ENCODE measurements at places on chromosomes 5 and 9.

GRCh38 chr9:68740561-68740960 lies 35.5 kb downstream of the PIP5K1B start:
- DNase-seq = no peak

DNA sequence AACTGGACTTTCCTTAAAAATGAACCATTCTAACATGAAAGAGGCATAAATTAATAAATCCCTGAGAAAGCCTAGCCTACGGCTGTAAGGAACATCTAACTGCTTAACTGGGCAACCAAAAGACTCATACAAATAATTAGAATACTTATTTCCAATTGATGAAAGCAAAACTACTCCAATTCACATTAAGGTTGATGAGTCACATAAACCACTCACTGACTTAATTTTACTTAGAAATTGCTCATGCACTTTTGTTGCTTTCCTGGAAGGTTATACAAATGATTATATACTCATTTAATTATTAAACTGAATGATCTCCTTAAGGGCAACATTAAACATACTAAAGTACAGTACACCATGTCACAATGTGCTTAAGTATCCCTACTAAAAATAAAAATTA lies 101.9 kb downstream of the NFIB start:
- no peak for DNase-seq

DNA sequence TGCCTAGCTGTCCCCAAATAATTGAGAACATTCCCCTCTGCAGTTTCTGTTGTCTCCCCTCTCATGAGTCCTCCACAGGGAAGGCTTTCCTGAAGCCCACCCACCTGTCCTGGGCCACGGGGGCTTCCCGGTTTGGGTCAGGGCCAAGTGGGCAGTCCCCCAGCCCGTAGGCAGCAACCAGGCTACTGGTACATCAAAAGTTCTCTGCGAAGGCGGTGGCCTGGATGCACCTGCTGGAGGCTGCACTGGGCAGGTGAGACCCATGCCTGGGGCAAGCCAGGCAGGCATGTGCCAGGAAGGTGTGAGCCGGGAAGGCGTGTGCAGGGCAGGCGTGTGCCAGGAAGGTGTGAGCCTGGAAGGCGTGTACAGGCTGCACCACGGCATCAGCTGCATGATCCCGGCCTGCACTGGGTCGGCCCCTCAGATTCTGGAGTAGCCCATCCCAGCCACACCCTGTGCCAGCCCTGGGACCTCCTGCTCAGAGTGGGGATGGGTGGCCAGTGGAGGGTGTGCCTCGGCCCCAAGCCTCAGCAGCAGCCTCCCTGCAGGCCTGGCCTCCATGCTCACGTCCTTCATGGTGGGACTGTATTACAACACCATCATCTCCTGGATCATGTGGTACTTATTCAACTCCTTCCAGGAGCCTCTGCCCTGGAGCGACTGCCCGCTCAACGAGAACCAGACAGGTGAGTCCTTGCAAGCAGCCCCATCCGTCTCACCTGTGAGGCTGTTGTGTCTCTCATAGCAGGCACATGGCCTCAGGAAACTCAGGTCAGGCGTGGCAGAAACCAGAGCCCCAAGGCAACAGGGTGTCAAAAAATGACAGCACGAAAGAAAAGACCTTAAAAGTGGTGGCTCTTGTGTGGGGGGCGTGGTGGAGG lies 8.7 kb downstream of the SLC6A19 start:
- DNase-seq = no peak

- no peak for DNase-seq
Observed at GRCh38 chr5:130035388-130035787, 131.1 kb downstream of the CHSY3 start.

DNA sequence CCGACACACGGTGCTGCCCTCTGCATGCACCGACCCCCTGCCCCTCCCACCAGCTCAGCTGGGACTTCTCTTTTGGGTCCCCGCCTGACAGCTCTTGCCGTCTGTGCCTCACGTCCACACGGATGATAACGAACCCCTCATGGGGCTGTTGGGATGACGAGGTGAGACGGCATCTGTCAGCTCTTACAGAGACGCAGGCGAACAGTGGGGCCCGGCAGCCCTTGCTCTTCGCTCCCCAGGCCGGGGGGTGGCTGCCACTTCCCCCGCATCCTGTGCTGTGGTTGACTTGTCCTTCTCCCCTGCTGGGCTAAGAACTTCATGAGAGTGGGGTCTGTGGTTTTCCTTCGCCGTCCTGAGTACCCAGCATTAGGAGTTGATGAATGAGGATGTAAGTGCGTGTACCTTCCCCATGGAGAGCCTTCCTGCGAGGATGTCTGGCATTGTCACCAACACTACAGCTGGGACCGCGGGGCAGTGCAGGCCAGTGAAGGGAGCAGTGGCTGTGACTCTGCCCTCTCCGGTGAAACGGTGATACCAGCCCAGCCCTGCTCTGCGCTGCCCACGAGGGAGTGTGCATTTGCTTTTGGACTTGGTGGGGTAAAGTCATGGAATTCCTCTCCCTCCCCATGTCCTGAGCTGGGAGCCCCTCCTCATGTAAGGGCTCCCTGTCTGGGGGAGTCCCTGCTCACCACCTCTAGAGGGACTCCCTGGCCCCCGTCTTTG lies 23.2 kb downstream of the HK3 start:
- no peak for DNase-seq

DNA sequence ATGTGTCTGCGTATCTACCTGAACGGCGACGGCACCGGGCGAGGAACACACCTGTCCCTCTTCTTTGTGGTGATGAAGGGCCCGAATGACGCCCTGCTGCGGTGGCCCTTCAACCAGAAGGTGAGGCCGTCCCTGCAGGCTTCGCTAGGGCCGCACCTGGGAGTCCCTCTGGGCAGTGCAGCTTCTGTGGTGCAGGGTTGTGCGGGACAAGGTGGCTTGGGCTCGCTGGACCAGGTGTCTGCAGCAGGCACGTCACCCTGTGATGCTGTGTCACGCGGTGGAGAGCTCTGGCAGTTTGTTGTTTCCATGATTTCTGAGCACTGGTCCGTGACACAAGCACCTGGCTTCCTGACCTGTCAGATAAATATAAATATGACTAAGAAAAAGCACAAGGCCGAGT lies 20.7 kb downstream of the FBXW5 start:
- DNase-seq = no peak

GRCh38 chr5:37665889-37666288 lies 174.0 kb downstream of the GDNF start:
- no peak for DNase-seq

- no peak for DNase-seq
Observed at GRCh38 chr9:111910428-111910827, 13.8 kb downstream of the UGCG start.

DNA sequence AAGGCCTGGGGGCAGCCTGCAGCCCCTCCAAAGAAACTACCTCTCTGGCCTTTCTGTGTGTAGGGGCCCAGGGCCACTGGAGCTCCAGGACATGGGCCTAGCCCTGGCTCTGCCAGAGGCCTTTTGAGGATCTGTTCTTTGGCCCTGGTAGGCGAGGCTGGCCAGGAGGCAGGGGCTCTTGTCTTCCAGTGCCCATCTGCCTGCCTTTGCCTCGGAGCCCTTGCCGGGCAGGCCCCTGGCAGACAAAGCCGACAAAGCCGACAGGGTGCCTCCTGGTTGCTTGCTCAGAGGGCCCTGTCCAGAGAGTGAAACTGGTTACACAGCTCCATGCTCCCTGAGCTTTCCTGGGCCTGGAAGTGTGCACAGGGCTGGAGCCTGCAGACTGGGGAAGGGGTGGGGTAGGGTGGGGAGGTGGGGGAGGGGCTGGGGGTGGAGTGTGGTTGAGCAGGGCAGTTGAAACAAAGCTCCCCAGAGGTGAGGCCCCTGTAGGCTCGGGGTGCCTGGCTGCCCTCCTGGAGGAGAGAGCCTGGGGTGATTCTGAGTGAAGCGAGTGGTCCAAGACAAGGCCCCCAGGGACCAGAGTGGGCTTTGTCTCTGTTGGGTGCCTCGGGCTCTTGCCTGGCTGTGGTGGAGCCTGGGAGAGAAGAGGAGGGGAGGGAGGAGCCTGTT lies 29.3 kb downstream of the PTPA start:
- DNase-seq = peak; percentile 58

GRCh38 chr9:91824601-91825305 lies 125.3 kb downstream of the ROR2 start:
- DNase-seq = no peak

DNA sequence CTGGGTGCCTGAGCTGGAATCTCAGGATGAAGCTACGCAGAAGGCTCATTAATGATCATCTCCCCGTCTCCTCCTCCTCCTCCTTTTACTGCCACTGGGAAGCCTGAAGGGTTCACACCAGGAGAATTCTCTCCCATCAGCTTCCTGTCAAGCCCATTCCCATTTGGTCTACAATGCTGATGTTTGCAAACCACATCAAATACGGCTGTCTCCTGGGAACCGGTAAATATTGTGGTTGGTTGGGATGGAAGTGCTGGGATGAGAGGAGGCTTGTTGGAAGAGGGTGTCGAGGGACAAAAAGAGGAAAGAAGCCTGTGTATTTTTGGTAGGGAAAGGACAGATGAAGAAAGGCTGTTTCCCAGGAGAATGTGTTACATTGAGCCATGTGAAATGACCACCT lies 13.2 kb upstream of the S1PR3 start:
- DNase-seq = no peak

DNA sequence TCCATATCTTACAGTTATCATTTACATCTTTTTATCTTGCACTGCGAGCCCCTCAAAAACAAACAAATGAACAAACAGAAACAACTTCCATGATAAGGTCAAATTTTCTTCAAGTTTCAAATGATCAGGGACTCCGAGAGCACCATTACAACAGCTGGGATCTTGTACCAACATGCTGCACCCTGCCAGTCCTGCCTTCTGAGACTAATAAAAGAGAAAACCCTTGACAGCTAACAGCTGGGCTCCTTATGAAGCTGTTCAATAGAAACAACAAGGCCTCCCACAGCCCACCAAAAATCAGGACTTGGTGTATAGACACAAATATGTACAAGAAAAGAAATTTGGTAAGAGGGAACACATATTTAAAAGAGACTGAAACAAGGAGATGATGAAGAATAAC lies 985.3 kb upstream of the DMAC1 start:
- DNase-seq = peak; percentile 21

DNA sequence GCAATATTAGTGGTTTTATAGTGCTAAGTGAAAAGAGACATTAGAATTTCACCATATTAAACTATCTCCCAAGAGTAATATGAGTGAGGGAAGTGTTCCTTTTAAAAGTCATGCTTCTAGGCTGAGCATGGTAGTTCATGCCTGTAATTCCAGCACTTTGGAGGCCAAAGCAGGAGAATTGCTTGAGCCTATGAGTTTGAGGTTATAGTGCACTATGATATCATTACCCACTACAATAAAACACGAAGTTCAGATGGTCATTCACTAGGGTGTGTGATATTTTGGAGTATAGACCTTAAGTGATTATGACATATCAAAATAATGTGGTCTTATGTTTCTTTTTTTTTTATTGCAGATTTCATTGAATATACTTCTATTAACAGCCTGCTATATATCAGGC lies 6.7 kb downstream of the KIF2A start:
- DNase-seq = no peak

GRCh38 chr5:58938563-58939424 lies 355.9 kb downstream of the RAB3C start:
- DNase-seq = no peak

DNA sequence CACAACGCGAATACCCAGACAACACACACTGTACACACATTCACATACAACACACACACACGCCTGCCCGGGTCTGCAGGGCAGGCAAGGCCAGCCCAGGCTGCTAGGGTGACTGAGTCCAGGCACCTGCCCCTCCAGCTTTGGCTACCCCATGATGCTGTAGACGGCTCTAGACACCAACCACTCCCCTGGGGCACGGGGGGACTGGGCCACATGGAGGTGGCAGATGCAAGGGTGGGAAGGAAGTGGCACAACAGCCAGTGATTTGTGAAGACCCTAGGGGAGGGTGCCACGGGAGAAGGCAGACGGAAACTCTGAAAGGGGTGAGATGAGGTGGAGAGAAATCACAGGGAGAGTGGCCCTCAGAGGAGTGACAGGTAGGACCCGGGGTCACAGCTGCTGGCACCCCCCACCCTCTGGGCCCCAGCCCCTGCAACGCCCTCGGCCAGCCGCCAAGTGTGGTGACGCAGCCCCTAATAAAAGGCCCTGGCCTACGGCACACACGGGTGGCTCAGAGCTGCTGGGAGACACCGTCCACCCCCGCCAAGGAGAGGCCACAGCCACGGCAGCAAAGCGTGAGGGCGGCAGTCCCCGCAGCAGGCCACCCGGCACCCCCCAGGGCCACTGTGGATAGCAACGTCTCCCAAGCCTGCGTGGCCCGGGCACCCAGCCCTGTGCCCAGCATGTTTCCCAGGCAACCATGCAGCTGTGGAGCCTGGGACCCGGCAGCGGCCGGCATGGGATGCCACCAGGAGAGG lies 6.6 kb upstream of the CCDC187 start:
- no peak for DNase-seq

DNA sequence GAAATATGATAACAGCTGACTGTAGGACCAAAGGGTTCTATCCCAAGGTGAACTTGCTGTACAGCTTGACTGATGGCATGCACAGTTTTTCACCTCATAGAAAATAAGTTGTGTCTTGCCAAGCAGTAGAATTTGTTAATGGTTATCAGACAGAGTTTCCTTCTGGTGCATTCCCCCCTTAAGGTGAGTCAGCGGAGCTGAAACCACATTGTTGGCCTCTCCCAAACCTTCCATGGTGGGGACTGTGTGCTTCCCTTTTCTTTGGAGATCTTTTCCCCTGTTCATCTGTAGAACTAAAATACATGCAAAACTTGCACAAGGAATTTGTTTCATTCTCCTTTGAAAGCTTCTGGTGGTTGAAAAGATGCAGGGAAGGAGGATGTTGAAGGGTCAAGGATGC lies 179.8 kb downstream of the FGF1 start:
- DNase-seq = no peak

DNA sequence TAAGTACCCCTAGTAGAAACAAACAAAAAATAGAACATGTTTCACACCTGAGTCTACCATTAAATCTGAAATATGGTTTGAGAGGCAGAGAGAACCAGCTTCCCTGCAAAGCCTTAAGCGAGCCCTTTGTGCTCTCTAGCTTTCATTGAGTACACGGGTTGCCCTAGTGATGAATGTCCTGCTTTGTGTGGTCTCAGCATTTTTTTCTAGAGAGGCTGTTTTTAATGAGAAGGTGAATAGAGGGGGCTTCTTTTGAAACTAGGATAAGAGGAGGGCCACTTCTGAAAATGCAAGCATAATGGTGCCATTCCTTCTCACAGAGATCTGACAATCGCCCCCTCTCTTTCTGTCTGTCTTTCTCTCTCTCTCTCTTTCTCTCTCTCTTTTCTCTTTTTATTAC lies 131.3 kb downstream of the MACIR start:
- DNase-seq = peak; percentile 86

DNA sequence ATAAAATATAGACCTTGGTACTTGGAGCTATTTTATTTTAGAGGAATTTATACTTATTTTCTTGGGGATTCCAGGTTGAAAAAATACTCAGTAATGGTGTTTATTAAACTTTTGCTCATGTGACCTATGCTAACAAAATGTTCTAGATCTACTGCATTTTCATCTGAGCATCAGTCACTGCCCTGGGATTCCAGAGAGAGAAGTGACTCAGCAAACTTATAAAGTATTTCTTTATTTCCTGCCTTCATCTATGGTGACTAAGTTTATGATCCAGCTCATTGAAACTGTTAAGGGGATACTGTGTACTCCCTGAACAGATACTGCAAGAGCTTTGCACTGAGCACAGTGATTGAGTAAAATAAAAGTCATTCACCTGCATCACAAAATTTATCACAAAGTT lies 298.5 kb upstream of the CDH18 start:
- DNase-seq = no peak

All from neural progenitor cell (in vitro differentiated cells).